T-helper 2 cell treated with Interferon-gamma antibody and Interleukin-4, amounts not matched to agents 5 μg/mL and 100 μg/mL, for 36 hours (primary cell): ENCODE measurements at places on chromosomes 16 and 17.

DNA sequence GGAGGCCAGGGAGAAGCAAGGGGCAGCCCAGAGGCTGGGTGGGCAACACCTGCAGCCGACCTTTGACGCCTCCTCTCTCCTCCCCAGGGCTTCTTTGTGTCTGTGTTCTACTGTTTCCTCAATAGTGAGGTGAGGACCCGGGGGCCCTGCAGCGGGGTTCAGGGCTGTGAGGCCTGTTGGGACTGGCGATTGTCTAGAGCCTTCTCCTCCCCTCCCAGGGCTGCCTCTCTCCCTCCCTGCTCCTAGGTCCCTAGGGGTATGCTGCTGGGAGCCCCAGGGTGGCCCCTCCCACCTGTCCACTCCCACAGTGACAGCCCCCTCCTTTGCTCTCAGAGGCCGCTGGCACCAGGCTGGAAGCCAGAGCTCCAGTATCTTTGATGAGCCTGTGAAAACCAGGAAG lies 10.8 kb upstream of the SPPL2C start:
- DNase-seq = no peak

- no peak for DNase-seq
Observed at GRCh38 chr17:73798111-73798748, 154.0 kb upstream of the SDK2 start.

GRCh38 chr17:57597531-57598453 lies 147.3 kb downstream of the CCDC182 start:
- no peak for DNase-seq

DNA sequence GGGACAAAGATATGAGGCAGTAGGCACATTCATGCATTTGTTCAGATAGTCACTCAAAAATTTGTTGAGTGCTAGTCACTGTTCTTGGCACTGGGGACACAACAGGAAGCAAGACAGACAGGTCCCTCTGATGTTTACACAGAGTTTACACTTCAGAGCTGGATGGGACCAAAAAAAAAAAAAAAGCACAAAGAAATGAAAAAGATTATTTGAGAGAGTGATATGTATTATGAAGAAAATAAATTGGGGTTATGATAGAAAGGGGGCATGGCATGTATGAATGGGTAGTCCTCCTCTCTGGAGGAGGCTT lies 3.5 kb upstream of the YPEL2 start:
- no peak for DNase-seq

GRCh38 chr16:74071996-74072535 lies 224.5 kb upstream of the PSMD7 start:
- DNase-seq = no peak
